ENCODE measurements at places on chromosomes 12 and 14.

GRCh38 chr14:36270191-36270590 lies 50.2 kb downstream of the MBIP start:
- DNase-seq: no peak

- no peak for DNase-seq
Observed at GRCh38 chr12:102454808-102455760, 25.3 kb downstream of the IGF1 start.

- peak; percentile 58 for DNase-seq
Observed at GRCh38 chr14:101247842-101248725, 313.2 kb upstream of the DIO3 start.

DNA sequence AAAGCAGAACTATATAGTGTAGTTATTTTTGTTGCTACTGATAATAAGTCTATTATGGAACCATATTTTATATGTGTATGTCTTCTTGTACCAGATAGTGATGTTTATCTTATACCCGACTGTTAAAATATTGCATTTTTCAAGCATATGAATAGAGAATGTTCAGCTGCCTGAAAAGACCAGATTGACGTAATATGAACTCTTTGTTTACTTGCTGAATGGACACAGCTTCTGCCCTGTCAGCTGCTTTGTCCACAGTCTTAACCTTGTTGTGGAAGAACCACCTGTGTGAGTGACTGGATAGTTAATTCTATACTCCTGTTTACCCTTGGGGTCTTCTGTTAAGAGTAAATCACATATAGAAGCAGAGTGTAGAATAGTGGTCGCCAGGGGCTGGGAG lies 109.3 kb downstream of the LGR5 start:
- DNase-seq: no peak

GRCh38 chr12:26195250-26195640 lies at the start of gene SSPN:
TSS of gene SSPN (plus strand) at chr12:26195573. CDS start at chr12:26195673, 100 bp downstream.
- peak; percentile 90 for DNase-seq

- DNase-seq: peak; percentile 57
Observed at GRCh38 chr12:131380965-131381705, 329.8 kb upstream of the SFSWAP start.

GRCh38 chr12:1864456-1864855 lies 44.1 kb downstream of the LRTM2 start:
- no peak for DNase-seq

- DNase-seq: no peak
Observed at GRCh38 chr14:89205137-89205740, 211.8 kb downstream of the FOXN3 start.

GRCh38 chr12:66899588-66899987 lies 220.7 kb upstream of the GRIP1 start:
- DNase-seq: no peak
